Activated CD8-positive, alpha-beta memory T cell treated with anti-CD3 and anti-CD28 coated beads, Interleukin-2, amount 10 ng/mL, durations not matched to agents 7 days and 5 days (primary cell): ENCODE measurements at places on chromosomes 16 and 17.

DNA sequence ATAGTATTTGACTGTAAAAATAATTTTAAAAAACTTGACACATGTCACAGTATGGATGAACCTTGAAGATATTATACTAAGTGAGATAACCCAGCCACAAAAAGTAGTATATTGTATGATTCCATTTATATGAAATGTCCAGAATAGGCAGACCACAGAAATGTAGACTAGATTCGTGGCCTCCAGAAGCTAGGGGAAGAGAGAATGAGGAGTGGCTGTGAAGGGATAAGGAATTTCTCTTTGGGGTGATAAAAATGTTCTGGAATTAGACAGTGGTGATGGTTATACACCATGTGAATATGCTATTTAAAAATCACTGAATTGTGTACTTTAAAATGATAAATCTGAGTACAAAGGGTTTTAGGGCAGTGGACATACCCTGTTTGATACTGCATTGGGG lies 253.1 kb upstream of the DYNLRB2 start:
- DNase-seq, result no peak

- DNase-seq, result no peak
Observed at GRCh38 chr17:42291129-42291528, 2.8 kb downstream of the STAT5A start.

- no peak for DNase-seq
Observed at GRCh38 chr16:16120044-16120381, 103.3 kb downstream of the ABCC6 start.

GRCh38 chr17:19317359-19318095 lies 45.0 kb downstream of the B9D1 start:
- DNase-seq, result no peak

DNA sequence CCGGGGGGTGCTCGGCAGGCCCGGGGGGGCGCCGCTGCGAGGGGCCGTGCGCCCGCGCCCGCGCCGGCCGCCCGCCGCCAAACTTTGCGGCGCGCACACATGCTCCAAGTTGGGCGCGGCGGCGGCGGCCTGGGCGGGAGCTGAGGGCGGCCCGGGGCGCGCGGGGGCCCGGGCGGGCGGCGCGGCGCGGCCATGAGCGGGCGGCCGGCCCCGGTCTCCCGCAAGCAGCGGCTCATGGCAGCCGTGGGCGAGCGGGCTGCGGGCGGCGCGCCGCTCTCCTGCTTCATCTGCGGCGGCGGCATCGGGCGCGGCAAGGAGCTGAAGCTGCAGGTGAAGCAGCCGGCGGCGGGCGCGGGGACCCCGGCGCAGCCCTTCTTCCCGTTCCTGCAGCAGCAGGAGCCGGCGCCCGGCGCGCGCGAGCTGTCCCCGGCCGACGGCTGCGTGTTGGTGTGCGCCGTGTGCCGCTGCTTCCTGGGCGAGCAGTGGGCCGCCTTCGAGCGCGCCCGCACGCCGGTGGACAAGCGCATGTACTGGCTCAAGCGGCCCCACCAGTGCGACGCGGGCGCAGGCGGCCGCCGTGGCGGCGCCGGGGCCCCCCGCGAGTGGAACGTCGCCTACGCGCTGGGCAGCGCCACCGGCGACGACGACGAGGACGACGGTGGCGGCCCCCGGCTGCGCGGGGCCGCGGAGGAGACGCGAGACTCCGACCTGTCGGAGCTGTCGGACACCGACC lies 57.2 kb upstream of the CIBAR2 start:
- no peak for DNase-seq

DNA sequence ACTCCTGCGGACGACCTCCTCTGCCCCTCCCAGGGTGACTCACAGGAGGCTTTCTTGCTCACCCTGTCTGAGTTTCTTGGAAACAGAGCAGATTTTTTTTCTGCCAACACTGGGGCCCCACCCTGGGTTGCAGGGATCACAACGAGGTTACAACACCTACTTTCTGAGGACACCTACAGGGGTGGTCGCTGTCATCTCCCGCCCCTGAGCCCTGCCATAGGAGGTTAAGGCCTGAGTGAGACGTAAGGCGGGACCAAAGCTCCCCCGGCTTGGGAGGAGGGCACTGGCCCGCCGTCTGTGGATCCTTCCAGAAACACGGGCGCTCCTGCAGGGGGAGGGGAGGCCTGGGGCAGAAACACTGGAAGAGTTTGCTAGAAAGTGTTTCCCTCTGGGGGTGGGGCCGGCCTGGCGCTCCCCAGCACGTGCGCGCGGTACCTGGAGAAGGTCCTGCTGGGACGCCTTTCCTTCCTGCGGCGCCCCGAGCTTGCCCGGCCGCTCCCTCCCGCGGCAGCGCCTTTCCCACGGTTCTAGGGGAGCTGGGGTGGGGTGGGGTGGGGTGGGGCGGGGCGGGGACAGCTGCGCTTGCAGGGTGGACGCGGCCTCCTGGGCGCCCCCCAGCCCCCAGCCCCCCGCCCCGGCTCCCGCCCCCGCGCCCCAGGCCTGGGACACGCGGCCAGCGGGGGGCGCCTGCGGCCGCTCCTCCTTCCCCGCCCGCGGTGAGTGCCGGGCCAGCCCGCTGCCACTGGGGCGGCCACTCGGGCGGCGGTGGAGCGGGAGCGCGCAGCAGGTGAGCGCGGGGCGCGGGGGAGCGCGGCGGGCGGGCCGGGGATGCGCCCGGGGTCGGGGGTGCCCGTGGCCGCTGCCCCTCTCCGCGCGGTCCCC lies 20.7 kb upstream of the ADCY7 start:
- peak; percentile 87 for DNase-seq

DNA sequence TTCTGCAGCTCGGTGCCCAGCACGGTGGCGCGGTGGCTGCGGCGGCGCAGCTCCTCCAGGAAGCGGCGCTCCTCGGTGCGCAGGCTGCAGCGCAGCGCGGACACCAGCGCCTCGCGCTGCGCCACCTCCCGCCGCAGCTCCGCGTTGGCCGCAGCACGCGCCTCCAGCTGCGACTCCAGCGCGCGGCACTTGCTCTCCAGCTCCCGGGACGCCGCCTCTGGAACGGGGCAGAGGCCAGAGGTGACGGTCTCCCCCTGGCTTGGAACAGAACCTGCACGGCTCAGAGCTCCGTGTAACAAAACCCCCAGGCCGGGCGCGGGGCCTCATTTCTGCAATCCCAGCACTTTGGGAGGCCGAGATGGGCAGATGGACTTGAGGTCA lies 13.2 kb upstream of the CLUH start:
- DNase-seq, result no peak

DNA sequence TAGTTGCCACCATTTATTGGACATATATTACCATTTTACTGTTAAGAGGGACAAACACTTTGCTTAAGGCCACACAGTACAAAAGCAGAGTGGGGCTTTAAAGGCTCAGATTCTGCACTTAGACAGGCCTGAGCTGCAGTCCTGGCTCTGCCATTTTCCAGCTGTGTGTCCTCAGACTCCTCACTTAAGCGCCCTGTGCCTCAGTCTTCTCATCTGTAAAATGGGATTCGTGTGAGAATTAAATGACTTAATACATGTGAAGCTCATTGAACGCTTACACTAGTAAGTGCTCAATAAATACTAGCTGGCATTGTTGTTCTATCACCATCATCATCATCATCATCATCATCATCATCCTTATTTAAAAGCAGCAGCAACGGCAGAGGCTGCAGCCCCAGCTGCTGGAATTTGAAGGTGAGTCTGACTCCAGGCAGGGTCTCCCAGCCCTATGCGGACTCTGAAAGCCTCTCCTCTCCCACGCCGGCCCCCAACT lies 445 bp upstream of the CACNG5 start:
- no peak for DNase-seq

DNA sequence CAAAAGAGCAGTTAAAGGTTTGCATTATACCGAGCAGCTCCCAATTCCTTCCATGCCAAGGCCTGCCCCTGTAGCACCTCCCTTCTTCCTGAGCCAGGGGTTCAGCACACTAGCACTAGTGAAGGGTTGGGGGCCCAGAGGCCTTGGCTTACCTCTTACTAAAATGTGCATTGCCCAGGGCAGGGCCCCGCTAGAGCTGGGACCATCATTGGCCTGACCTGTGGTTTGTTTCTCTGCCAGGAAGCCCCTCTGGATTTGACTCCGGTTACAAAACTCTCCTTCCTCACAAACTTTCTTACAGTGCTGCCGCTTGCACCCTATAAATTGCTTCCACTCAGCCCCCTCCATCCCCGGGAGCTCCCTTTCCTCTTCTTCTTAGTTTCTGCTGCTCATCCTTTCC lies 33.8 kb downstream of the MPRIP start:
- DNase-seq, result no peak

DNA sequence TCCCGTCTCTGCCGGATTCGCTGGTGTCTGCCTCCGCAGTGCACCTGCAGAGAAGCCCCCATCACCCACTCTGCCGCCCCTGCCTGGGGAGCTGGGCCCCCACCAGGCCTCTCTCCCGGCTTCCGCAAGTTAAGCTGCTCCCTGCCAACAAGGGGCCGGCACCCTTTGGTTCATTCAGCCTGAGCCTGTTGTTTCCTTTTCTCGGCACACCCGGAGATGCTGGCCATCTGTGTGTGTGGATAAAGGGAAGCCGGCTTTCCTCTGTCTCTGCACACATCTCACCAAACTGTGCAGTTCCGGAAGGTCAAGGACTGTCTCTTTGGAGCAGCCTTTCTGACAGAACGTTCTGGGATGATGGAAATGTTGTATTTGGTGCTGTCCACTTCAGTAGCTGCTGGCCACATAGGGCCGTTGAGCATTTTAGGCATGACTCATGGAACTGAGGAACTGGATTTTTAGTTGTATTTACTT lies 6.8 kb downstream of the MAPK8IP3 start:
- no peak for DNase-seq

DNA sequence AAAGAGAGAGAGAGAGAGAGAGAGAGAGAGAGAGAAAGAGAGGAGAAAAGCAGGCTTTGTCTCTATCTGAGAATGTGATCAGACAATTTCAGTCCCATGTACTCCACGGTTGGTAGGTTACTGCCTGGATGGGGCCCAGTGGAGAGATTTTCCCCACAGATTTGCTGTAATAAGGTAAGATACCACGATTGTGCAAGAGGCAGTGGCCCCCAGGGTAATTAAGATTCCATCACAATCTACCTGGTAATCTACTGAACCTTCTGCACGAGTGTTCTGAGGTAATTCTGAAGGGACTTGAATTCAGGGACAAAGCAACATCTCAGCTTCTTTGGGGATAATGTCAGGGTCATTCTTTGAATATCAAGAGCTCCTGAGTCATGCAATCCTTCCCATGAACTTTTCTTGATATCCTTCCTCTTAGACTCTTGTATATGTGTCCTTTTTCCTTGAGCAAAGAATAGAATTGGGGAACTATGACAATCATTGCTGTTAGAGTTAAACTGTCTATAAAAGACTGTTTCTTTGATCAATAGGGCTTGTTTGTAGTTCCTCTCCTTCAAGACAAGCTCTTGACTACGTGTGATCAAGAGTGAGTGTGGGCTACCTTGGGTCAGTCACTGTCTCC lies 306.6 kb downstream of the MAF start:
- DNase-seq, result no peak

DNA sequence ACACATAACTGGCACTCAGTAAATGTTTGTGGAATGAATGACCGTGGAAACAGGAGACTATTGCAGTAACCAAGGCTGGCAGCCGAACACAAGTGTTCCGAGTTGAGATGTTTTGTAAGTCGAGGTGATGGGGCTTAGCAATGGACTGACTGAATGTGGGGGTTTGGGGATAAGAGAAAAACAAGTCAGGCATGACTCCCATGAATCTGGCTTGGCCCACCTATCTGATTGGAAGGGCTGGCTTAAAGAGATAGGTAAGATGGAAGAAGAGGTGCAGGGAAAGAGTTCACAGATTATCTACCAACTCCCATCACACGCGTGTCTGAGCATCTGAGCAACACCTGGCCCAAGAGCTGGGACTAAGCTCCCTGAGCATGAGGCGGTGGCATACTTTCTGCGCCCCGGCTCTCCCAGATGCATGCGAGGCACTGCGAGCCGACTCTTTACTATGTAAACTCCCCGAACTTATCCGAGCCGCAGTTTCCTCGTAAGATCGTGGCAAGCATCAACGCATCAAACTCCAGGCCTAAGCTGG lies 539 bp downstream of the IFT20 start:
- DNase-seq, result no peak

GRCh38 chr17:49566668-49567071 lies 9.0 kb upstream of the NXPH3 start:
- no peak for DNase-seq

- no peak for DNase-seq
Observed at GRCh38 chr17:75557852-75558665, 29.5 kb upstream of the MYO15B start.

- DNase-seq, result no peak
Observed at GRCh38 chr17:81210868-81211267, 11.9 kb downstream of the CEP131 start.

- no peak for DNase-seq
Observed at GRCh38 chr16:12207939-12208338, 231.4 kb downstream of the SNX29 start.

- no peak for DNase-seq
Observed at GRCh38 chr16:73527187-73527586, 479.3 kb upstream of the ZFHX3 start.

GRCh38 chr16:87844120-87844733 lies 25.1 kb downstream of the SLC7A5 start:
- no peak for DNase-seq
